ENCODE measurements at places on chromosomes 11 and 22.
A peak's percentile ranks its signal among the peaks of the same experiment; 100 is the strongest.

DNA sequence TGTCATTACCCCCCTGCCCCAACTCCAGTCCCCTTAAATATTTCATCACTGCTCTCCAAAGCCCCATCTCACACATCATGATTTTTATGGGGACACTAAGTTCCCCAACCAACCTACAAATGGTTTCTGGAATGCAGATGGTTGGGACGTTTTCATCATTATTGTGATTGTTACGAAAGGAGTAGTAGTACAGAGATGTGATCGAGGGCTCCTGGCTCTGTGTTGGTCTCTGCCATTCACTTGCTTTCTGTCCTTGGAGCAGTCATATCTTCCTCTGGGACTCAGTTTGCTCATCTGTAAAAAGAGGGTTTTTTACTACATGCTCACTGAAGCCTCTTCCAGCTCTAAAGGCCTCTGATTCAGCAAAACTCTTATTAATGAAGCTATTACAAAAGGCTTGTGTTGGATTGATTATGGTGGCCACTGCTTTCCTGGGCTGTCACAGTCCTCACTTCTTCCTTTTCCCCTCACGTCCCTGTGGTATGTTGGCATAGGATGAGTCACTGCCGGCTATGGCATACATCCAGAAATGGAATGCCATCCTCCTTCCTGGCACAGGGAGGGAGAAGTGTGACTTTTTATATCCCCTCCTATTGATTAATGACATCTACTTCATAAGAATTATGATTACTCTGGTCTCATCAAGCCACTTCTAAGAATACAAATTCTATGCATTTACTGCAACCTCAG, 593.7 kb downstream of the METTL15 start:
- no peak for DNase-seq

- no peak for DNase-seq
These were observed 35.1 kb upstream of the ARFGAP3 start for GRCh38 chr22:42892156-42892555.

GRCh38 chr11:20535271-20535881, 64.0 kb upstream of the SLC6A5 start:
- no peak for DNase-seq

GRCh38 chr11:80182901-80183300, 742.1 kb upstream of the TENM4 start:
- no peak for DNase-seq

- no peak for DNase-seq
These were observed 35.4 kb upstream of the NRIP3 start for GRCh38 chr11:9039198-9039597.

GRCh38 chr22:38415561-38416321, 39.3 kb downstream of the KCNJ4 start:
- DNase-seq, result no peak

- DNase-seq, result no peak
These were observed 2.9 kb downstream of the C1QTNF5 start for GRCh38 chr11:119337581-119338317.

DNA sequence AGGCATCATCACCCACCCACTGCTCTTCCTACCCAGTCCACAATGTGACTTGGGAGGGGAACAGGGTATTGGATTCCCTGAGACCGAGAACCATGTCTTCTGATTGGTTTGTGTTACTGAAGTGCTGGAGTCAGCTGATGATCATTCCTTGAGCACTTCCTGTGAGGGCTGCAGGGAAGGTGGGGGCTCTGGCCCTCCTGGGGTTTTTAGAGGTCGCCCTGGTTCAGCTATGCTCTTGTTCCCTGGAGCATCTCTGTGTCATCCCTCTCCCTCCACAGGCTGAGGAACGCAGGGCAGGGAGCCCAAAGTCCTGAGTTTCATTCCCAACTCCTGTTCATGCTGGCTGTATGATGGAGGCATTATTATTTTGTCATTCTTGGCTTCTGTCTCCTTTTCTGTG, 6.7 kb downstream of the ZC3H7B start:
- no peak for DNase-seq

DNA sequence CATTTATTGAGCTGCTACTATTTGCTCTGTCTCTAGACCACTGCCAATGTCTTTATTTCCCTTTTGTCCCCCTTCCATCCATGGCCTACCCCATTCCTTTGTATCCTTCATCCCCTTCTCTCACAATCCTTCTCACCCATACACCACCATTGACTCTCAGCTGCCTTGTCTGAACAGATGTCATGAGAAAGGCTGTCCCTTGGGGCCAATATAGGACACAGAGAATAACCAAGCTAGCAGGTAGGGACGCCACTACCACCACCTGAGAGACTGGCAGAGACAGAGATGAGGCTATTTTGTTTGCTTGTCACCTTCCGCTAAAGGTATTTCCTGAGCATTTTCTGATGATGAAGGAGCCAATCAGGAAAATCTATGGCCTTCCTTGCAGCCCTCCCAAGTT, 138.9 kb downstream of the CD44 start:
- no peak for DNase-seq

DNA sequence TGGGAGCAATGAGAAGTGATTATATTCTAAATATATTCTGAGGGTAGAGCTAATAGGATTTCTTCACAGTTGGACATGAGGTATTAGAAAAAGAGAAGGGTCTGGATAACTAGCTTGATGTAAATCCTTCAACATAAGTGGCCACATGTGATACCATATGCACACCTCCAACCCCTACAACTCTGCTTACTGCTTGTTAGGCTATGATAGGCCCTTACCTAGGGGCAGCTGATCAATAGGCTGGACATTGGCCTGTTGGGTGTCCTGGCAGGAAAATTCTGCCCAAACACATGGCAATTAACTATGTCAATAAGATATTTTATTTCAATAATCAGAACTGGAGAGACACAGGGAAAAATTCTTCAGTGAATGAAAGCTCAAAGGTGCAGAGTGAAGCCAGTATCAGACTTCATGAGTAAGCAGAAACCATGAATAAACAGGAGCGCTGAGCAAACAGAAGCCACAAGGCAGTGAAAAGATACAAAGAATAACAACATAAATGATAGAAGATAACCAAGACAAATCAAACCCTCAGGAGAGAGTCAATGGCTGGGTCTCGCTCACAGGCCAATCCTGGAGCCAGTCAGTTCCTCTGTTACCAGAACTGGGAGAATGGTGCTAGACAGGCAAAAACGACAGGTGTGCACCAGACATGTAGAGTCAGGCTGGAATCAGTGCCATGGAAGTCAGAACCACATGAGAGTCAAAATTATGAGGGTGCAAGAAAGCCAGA, 46.3 kb upstream of the PSMA1 start:
- DNase-seq, result no peak

GRCh38 chr11:69539416-69540117, 58.1 kb downstream of the LINC01488 start:
- DNase-seq, result no peak

GRCh38 chr11:56948991-56949515, 39.7 kb upstream of the OR5AK2 start:
- no peak for DNase-seq

DNA sequence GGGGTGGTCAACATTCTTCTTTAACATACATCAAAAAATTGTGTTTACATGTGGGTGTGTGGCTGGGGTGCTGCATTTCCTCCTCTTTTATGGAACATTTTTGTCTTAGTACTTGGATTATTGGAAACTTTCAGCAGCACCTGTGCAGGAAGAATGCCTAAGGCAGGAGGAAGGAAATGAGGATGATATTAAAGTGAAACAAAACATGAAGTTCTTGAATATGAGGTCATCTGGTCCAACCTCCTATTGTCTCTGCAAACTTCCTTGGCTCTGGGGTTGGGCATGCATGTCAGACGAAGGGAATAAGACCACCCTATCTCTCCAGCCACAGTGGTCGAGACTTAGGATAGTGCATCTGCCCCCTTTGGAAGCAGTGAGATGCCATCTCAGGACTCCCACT, 20.6 kb upstream of the OR9Q1 start:
- no peak for DNase-seq

DNA sequence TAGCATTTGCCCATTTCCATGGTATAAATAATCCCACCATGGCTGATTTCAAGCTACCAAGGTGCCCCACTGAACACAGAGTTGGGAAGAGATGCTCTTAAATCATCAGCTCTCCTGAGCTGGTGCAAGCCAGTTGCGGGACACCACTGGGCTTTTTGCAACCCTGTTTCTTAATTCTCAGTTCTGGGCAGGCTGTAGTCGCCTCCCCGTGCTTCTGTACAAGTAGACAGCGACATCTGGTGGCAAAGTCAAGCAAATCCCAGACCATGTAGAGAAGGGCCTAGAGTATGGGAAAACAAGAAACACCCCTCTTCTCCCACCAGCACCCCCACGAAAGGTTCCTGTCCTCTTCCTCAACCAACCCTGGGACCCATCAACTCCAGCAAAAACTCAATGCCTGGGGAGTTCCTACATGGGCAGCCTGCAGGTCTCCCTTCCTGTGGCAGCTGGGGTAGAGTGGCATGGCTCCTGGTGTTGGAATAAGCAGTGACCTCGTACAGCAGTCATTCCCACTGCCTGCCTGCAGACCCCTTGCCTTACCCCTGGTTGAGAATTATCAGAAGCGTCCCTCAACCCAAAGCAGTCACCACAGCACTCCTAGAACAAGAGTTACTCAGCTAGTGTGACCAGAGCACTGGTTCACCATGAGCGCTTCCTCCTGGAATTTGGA, 68.4 kb downstream of the IGLL5 start:
- DNase-seq, result peak; percentile 34

DNA sequence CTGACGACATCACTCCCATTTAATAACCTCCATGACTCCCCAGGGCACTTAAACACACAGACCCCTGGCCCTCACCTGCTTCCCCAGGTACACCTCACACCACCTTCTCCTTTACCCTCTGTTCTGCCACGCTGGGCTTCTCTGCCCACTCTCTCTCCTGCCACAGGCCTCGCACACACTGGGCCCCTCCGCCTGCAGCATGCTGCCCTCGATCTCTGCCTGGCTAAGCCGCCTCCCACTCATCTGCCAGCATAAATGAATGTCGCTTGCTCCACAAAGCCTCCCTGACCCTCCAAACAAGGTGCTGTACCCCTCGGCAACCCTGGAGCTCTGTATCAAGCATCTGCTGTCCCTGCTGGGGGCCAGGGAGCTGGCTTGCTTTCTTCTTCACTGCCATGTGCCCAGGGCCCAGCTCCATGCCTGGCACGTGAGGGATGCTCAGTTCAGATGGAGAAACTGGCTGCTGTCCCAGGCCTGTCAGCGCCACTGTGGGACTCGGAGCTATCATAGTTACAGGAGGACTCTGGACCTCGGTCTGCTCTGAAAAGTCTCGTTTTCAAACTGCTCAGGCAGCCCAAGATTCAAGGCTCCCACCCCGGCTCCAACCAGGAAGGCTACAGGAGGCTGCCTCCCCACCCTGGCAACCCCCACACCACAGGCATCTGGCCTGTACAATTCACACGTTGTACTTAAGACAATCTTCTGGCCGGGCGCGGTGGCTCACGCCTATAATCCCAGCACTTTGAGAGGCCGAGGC, 11.9 kb downstream of the TTLL1 start:
- no peak for DNase-seq

DNA sequence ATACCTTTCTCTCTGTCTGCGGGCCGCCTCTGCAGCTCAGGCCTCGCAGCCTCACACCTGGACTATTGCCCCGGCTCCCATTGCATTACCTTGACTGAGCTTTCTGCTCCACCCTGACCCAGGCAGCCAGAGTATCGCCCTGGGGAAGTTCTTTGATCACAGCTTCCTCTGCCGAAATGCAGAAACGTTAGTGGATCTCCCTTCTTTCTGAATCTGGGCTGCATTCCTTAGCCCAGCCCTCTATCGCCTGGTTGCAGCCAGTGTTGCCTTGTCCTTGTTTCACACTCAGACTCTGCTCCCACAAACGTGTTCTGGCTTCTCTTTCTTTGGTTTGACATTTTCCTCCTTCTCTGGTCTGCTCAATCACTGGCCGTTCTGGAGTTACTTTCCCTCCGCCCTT, 195.7 kb downstream of the ADAMTS15 start:
- DNase-seq, result no peak

DNA sequence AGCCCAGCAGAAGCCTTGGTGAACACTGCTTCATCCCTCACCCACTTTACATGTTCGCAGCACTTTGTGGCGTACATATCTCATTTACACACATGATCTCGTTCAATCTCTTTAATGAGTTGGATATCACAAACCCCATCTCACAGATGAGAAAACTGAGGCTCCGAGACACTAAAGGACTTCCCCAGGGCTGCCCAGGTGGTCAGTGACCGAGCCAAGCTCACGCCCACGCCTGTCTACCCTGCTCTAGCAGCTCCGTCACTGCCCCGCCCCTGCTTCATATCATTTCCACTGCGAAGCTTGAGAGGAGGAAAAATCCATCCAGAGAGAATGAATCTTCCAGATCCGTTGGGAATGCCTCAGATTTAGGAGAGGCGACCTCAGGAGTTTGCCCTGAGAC, 11.8 kb upstream of the DSCAML1 start:
- no peak for DNase-seq

GRCh38 chr11:44866286-44866685, 84.4 kb downstream of the TP53I11 start:
- no peak for DNase-seq

DNA sequence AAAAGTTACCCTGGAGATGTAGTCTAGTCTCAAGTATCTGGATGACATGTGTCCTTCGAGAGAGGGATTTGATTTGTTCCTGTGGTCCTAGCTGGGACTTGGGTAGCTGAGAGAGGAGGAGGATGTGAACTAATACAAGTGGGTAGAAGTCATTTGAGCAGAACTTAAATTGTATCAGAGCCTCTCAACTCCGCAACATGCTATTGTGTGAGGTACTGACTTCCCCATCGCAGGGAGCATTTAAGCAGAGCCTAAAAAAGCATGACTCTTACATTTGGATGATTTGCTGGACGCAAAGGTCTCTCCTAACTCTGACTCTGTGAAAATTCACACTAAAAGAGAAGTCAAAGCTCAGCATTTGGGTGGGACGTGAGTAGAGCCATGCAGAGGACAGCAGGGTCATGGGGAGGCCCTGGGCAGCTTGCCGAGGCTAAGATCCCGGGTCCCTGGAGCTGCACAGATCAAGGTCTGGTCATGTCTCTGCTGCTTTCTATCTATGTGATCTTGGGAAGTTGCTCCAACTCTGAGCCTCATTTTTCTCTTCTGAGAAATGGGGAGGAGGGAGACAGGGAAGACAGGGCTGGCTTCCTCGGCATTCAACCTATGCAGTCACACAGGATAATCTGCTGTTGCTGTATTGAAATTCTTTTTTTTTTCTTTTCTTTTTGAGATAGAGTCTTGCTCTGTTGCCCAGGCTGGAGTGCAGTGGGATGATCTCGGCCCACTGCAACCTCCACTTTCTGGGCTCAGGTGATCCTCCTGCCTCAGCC, 44.9 kb downstream of the CD82 start:
- DNase-seq, result no peak

- DNase-seq, result no peak
These were observed 378.8 kb downstream of the ETS1 start for GRCh38 chr11:128208329-128209137.

GRCh38 chr11:75014129-75014528, 25.4 kb downstream of the NEU3 start:
- DNase-seq, result no peak

DNA sequence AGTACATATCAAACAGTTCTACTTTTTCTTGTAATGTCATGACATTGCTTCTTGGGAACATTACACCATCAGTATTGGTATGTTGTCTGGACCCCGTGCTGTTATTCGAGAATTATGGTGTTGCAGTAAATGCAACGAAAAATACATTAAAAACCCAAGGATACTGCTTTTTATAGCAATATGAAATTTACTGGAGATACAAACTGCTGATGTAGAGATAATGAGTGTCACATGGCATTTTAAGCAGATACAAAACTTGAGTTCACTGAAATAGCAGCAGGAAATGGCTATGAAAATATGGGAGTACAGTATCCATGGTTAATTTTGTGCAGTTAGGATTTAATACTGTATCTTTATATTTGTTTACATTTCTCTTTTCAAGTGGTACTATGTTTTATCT, 7.4 kb upstream of the CARD16 start:
- DNase-seq, result no peak

GRCh38 chr11:29780756-29781155, 236.1 kb downstream of the KCNA4 start:
- no peak for DNase-seq

All from left renal pelvis (tissue), 4 donors.